ENCODE measurements at places on chromosomes 12 and 14.

- DNase-seq: no peak
Observed at GRCh38 chr12:51326698-51327439, 2.9 kb upstream of the BIN2 start.

GRCh38 chr12:24228371-24228770 is 278.9 kb upstream of the SOX5 start:
- no peak for DNase-seq

DNA sequence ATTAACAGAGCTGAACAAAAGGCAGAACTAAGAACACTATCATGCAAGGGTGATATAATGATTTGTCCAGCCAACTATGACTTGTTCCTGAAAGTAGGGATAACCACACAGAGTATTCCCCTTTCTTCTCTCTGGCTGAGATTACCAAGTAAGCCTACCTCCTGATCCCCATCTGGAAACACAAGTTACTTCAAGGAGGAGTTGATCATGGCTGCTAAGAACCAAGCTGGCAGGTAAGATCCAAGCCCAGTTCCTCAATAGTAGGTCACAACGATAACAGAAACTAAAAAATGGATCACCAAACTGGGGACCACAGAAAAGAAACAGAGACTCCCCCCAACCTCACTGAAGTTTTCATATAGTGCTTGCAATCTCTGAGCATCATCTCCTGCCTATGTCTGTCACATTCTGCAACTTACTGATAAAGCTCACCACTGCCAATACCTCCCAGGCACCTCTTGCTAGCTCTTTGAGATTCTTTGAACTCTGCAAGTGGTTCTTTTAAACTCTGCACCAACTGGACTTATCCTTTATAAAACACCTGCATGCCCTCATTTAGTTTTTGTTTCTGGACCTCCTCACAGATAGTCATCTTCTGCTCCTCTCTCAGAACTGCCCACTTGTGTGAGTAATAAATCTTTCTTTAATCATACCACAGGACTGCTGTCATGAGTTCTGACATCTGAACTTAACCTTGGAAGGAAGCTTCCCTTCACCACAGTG is 76.6 kb downstream of the LRP6 start:
- DNase-seq: no peak

DNA sequence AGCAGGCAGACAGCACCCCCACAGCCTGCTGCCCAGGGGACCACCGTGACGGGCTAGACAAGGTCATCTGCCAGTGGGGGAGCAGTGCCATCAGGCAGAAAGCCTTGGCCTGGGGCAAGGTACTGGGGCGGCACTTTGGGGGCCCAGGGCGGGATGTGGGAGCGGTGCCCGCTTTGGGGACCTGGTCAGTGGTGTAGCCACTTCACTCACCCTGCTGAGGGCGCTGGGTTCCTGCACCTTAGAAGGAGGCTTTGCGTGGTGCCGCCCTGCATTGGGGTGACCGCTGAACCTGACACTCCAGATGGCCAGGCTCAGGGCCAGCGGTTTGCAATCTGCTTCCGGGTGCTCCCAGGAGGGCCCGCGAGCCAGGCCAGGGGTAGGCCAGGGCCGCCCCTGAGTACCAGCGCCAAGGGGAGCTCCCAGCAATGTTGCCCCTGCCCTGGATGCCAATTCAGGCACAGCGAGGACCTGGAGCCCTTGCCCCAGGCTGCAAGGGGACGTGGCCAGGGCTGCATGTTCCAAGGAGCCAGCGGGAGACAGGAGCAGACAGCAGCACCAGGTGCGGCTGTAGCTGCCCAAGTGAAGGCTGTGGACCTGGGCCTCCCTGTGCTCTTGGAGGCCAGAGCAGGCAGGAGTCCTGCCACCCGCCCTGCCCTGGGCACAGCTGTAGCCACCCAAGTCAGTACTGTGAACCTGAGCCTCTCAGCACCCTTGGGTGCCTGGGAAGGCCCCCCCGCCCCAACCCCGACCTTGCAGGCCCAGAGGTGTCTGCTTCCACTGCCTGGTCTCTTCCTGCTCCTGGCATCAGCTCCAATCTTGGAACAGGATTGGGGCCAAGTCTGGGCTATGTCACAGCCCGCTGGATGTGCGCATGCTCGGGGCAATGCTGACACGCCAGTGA is 550.7 kb downstream of the SLC6A15 start:
- no peak for DNase-seq

GRCh38 chr14:89915114-89915878 is 39.2 kb downstream of the EFCAB11 start:
- DNase-seq: peak; percentile 74

DNA sequence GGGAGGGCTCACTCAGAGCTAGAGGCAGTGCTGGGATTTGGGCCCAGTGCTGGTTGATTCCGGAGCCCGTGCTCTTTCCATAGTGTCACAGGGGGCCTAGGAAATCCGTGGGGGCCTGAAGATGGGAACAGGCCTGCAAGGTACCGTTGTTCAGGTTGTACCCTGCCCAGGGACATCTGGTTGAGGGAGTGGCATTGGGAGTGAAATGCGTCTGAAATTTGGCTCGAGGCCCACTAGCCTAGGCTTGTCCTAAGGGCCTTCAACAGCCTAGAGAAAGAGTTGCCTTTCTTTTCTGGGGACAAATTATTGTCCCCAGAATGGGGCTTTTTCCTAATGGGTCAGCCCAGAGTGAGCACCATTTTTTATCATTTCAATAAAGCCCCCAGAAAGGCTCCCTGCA is 26.4 kb upstream of the FAM222A start:
- no peak for DNase-seq

DNA sequence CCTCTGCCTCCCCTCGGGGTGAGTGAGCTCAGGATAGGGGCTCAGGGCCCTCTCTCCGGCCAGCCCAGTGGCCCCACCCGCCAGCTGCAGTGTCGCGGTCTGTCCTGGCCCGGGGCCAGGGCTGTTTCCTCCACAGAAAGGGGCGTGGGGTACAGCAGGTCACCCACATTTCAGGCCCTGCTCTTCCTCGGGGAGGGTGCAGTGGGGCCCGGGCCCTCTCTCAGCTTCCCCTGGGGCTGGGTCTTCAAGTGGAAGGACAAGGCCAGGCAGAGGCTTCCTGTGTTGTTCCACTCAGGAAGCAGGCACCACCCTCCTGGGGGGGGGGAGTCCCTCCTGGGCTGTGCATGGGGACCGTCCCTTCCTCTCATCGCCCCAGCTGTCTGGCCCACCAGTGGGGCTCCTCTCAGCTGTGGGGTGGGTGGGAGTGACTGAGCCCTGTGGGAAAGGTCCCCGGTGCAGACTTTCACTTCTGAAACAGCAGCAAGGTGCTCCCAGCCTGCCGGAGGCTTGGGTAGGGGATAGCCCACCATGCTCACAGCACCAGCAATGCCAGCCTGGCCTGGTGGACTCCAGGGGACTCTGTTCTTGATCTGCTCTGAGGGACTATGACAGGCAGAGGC is 3.7 kb downstream of the GPR132 start:
- peak; percentile 81 for DNase-seq

DNA sequence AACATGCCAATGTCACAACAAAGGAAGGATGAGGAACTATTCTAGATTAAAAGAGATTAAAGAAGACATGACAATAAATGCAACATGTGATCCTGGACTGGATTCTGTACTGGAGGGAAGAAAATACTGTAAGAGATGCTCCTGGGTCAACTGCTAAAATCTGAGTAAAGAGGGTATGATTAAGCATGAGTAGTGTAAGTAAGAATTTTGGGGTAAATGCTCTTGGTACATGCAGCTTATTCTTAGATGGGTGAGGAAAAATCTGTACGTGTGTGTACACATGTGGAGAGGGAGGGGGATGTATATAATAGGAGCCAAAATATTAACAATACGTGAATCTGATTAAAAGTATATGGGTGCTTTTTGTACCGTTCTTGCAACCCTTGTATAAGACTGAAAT is 66.0 kb downstream of the CDC42BPB start:
- DNase-seq: no peak

DNA sequence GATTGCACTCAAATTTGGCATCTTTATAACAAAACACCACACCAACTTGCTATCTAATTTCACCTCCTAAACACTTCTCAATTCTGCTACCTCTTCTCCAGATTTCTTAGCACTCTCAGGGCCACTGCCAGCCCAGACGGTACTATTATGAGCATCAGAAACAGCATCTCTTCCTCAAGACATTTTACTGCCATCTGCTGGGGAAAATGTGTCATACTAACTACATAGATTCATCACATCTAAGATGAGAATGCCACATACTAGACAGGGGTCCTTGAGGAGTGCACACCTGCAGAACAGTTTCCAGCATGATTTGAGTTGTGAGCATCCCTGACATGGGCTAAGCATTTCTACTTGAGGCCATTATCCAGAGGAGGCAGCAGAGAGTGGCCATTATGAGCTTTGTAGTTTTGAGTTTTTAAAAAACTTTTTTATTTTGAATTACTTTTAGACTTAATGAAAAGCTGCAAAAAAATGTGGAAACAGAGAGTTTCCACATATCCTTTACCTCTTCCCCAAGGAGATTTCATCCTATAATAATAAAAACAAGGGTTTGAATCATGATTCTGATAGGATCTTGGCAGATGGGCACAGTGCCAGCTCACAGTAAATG is 15.1 kb upstream of the GRIP1 start:
- DNase-seq: no peak

DNA sequence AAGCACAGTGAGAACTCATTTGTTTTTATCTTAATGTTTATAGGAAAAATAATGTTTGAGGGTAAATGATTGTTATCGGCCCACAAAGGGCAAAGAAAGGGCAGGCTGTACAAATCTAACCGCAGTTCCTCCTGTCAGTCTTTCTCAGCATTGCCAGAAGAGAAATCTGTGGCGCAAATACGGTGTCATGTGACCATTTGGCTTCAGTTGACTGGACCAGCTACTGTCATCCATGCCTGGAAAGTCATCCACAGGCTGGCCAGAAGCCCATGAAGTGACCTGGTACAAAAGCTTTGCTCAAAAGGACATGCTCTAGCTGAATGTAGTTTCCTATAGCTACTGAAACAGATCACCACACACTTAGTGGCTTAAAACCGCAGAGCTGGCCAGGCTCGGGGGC is 43.6 kb downstream of the HCAR2 start:
- DNase-seq: no peak

- no peak for DNase-seq
Observed at GRCh38 chr12:1531654-1532374, 62.6 kb downstream of the FBXL14 start.

DNA sequence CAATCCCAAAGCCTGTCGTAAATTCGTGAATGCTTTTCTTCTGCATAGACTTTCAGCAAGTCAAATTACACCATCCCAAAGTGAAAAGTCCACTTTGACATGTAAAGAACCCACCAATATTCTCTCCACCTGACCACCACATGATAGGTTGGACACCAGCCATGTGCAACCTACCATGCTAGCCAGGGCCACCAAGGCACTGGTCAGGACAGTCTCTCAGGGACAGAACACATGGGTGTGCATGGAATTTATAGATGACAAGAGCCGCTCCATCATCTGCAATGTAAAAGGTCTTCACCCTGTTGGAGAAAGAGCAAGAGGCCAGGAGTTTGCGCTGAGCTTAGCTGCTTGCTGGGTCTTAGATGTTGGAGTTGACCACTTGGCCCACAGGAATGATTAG is 5.4 kb upstream of the KRT76 start:
- DNase-seq: no peak
